T-cell (primary cell): ENCODE measurements at places on chromosomes 12 and 14. TPM values are rescaled to one million over a fixed set of nuclear protein-coding genes. Genes with fewer than 3 reads are reported as not detected.

GRCh38 chr14:103563226-103563620, 463 bp downstream of the COA8 start:
- H3K4me3 ChIP-seq = peak overlapping the region; percentile 75
- H3K4me1 ChIP-seq = peaks cover 47% of the 10 kb centered on the region
- peak overlapping the region; percentile 30 for H3K27ac ChIP-seq
- no peaks in the 10 kb centered on the region for H3K27me3 ChIP-seq

DNA sequence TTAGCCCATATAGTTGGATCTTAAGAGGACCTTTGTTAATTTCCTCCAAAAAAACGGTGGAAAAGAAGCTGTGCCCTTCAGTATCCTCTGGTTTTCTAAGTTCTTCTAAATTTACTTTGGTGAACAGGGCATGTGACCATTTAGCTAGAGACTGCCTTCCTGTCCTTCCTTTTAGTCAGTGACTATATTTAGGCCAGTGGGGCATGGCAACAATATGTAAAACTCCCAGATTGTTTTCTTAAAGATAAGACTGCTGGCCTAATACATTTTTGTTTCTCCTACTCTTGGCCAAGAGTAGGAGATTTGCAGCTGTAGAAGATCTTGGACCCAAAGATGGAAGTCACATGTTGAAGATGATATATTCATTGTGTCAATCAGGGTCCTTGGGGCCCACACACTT, 325.1 kb upstream of the DCN start:
- DNase-seq = no peak
- H3K4me3 ChIP-seq = no peak overlapping the region
- H3K27ac ChIP-seq = no peak overlapping the region
- no peaks in the 10 kb centered on the region for H3K36me3 ChIP-seq
- H3K4me1 ChIP-seq = no peaks in the 10 kb centered on the region

DNA sequence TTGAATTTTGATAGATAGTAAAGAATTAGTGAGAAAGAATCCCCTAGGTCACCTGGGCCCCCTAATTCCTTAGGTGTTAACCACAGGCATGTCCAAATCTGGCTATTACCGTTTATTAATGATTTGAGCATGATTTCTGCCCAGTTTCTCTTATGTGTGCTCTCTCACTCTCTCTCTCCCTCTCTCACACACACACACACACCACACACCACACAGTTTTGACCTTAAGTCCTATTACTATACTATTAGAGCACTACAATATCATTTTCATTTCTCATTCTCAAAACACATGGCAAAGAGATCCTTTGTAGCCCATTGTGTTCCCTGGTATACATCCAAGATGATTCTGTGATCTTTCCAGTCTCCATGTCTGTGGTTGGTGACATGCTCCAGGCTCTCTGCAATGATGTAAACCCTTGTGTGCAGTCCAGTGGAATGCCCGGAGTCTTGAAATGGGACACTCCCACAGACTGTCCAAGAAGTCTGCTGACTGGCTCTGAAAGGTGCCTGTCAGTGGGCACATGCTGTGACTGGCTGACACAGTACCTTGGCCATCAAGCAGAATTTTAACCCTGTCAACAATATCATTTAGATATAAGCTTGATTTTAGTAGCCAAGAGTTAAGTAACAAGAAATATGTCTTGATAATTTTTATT, 96.2 kb downstream of the FIGNL2 start:
- no peaks in the 10 kb centered on the region for H3K27me3 ChIP-seq
- no peak for DNase-seq
- H3K36me3 ChIP-seq = no peaks in the 10 kb centered on the region
- no peak overlapping the region for H3K4me3 ChIP-seq

NKX2-1 gene
- total RNA-seq = not detected
